ENCODE measurements at places on chromosomes 2 and 18.

DNA sequence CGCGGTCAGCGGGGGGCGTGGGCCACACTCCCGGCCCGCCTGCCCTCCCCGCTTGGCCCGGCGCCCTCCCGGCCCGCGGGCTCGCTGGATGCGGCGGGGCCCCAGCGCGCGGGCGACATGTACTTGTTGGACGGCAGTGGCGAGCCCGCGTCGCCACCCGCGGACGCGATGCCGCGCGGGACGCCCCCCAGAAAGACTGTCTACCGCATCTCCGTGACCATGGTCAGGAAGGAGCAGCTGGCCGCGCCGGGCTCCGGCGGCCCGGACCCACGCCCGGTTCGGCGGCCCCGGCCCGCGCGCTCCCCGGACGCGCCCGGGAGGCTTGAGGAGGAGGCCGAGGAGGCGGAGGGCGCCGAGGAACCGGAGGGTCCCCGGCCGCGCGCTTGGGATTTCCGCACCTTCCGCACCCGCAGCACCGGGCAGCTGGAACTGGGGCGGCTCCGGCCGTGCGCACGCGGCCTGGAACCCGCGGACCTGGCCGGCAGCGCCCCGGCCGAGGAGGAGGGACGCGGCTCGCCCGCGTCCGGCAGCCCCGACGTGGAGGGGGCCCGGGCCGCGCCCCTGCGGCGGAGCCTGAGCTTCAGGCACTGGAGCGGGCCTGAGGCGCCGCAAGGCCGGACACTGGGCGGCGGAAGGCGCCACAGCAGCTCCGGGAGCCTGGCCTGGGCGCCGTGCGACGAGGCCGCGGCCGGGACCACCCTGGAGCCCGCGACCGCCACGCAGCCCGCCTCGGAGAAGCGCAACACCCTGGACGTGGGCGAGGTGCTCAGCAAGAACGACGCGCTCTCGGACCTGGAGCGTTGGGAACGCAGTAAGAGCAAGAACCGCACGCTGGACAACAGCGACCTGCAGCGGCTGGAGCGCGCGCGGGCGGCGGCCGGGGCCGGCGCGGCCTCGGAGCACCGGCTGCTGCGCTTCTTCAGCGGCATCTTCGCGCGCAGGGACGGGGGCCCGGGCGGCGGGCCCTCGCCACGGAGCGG is 176.4 kb downstream of the AGAP1 start:
- DNase-seq, result no peak

DNA sequence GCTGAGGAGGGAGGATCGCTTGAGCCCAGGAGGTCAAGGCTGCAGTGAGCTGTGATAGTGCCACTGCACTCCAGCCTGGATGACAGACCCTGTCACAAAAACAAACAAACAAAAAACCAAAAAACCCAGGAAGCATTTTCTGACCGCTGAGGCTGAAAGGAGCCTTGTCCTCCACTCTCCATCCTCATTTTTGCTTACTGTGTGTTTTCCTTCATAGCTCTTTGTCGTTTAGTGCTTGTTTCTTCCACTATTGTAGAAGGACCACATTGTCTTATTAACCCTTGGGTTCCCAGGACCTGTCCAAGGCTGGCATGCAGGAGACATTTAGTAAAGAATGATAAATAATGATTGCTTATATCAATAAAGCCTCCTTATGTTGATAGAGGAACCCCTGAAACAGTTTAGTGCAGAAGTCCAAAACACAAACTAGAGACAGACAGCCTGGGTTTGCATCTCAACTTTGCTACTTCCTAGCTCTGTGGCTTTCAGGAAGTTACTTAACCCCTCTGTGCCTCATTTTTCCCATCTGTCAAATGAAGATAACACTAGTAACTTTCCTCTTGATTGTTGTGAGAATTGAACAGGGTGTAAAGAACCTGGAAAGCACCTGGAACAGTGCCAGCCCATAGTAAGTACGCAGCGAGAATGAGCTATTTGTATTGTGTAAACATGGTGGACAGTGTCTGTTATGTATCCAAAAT is 126.0 kb downstream of the LPIN1 start:
- no peak for DNase-seq

DNA sequence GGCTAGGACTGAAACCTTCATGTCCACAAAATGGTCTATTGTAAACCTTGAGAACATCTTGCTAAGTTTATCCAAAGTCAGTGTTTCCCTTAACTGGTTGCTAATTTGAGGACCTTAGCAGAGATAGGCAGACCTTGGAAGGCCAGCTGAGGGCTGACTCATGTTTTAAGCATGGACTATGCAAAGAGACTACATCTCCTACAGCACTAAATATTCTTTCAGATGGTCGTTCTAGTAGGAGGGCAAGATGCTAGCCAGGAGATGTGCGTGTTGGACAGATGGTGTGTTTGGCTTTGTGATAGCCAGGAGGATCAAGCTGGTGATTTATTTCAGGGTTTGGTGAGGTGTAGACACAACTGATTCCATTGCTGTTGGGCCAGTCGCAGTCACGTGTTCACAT is 75.8 kb downstream of the NRP2 start:
- DNase-seq, result no peak

GRCh38 chr2:191604154-191604553 is 73.8 kb upstream of the NABP1 start:
- DNase-seq, result no peak

GRCh38 chr2:180208841-180209240 is 201.7 kb upstream of the CWC22 start:
- no peak for DNase-seq

DNA sequence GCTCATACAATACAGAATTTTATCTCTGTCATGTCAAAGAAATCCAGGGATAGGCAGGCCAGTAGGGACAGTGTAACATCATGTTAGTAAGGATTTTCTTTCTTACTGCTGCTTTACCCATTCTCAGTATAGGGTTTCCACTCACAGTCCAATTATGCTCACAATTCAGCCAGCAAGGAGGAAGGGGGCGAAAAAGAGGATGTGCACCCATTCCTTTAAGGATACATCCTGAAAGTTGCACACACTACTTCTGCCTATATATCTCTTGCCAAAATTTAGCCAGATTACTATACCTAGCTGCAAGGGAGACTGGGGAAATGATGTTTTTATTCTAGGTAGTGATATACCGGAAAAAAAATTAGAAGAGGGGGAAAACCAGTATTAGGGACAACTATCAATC is 66.1 kb downstream of the BAZ2B start:
- no peak for DNase-seq

DNA sequence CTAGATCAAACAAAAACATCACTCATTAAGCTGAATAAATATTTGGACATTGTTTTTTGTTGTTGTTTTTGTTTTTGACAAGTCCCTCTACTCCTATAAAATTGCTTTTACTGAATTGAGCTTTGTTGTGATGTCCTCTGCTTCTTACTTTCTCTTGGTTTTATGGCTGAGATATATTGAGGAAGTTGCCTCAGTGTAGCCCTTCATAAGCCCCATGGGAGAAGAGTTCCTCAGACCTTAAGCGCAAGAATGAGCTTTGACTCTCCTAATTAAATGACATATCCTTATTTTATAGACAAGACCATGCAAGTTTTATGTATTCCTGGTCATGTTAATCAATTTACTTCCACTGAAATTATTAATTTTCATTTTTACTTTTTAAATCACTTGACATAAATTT is 54.9 kb downstream of the CERKL start:
- DNase-seq, result no peak

- no peak for DNase-seq
Observed at GRCh38 chr18:23950644-23951043, 63.9 kb upstream of the TTC39C start.

- DNase-seq, result no peak
Observed at GRCh38 chr18:35022426-35023001, 18.7 kb upstream of the MAPRE2 start.

DNA sequence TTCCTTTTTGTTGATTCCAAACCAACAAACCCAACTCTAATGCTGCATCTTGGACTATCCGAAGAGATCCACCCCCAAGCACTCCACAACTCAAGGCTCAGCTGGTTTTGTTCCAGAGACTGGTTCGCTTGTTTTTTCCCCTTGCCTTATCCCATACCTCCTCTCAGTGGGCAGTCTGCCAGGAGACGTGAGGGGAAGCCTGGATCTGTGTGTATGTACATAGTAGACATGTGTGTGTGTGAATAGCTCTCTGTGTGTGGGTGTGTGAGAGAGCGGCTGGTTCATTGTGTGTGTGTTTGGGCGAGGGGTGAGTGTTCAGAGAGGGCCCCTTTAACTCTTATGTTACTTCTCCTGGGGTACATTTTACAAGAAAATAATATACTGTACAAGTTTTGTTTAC is 94.4 kb downstream of the NRP2 start:
- DNase-seq, result no peak

DNA sequence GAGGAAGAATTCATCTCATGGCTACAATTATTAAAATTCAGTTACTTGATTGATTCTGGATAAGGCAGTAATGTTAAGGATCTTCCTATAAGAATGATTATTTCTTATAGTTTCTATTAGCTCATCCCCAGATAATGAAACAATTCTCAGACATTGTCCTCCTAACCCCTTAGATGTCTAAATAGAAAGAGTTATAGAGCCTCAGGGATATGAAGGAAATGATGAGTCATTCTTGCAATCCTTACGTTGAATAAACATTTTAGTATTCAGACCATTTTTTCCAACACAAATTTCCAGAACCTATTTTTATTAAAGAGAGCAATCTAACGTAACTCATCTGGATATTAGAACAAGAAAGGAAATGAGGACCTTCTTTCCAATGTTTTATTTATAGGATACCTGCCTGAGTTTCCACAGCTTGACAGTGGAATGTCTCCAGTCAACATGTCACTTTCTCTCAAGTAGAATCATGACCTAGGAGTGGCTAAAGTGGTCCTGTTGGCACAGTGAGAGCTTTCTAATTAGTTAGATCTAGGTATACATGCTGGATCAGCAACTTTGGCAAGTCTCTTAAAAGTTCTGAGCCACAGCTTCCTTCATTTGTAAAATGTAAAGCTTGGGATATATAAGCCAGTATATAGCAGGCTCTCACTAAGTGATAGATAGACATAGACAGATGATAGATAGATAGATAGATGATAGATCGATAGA is 88.0 kb upstream of the RAB27B start:
- no peak for DNase-seq

DNA sequence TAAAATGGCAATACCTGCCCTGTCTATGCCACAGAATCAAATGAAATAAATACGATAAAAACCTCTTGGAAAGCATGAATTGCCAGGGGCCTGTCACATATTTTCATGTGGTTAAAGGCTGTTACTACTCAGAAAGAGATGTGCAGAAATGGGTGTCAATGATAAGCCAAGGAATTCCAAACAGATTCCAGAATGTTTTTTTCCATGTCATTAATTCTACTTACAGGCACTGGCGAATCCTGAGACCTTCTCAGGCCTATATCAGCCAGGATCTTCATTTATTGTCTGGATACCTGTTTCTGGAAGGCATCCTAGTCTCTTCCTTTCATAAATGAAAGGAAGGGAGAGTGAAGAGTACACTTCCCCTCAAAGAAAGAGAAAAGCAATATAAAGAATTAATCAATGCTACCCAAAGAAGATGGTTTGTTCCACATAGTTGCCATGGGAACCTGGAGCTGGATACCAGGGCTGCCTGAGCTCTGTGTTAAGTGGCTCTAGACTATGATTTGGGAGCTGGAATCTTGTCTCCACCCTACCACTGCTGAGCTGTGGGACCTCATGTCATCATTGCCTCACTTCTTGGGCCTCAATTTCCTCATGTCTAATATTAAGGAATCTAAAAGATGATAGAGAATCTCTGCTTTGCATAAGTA is 335.1 kb upstream of the SKOR2 start:
- no peak for DNase-seq

- no peak for DNase-seq
Observed at GRCh38 chr18:68417826-68418225, 297.1 kb downstream of the TMX3 start.

GRCh38 chr2:33068261-33068660 is 121.5 kb downstream of the LTBP1 start:
- no peak for DNase-seq

DNA sequence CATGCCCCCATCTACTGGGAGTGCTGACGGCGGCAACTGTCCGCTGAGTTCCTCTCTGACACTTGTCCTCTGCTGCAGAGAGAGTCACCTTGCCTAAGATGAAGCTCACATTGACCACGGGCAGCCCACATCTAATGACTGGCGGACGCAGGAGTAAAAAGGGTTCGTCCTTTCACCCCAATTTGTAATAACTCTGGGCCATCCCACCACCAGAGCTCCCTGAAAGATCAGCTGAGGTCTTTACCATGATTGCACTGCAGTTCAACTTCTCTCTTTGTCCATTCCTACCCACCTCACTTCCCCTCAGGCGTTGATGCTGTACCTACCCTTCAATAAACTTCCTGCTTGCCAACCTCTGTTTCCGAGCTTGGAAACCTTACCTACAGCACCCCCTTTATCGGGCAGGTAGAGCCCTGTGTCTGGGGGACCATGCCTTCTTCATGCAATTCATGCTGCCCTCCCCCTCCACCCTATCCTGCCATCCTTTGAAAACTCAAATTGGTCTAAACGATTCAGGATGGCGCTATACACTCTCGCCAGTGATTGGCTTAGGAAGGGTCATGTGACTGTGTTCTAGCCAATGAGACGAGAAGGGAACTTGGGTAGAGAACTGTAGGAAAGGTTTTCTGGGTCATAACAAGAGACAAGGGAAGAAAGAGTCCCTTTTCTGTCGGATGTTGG is 10.3 kb upstream of the B3GNT2 start:
- DNase-seq, result no peak

- DNase-seq, result peak; percentile 52
Observed at GRCh38 chr2:206800506-206801417, 35.4 kb downstream of the FASTKD2 start.

DNA sequence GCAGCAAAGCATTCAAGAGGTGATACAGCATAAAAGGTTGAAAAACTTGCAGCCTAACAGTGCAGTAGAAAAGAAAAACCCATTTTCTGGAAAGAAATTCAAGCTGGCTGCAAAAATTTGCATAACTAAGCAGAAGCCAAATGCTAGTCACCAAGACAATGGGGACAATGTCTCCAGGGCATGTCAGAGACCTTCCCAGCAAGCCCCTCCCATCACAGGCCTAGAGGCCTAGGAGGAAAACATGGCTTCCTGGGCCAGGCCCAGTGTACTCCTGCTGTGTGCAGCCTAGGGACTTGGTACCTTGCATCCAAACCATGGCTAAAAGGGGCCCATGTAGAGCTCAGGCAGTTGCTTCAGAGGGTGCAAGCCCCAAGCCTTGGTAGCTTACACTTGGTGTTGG is 405.1 kb upstream of the CYRIA start:
- DNase-seq, result no peak

DNA sequence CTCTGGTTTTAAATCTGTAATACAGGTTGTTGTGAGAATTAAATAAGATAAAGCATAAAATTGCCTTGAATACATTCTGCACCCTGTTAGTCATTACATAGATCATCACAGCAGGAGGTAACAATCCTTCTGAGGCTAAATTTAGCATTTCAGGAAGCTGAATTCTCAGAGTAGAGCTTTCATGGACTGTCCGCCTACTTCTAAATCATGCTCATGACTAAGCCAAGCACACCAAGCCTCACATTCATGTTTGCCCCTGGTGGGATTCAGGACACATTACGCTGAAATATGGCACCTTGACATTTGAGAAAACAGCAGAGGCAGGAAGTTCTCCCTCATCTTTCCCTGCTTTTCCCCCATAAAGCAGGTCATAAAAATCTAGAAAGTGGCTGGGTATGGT is 16.6 kb upstream of the PIK3C3 start:
- DNase-seq, result no peak
